Stomach (tissue), 19 donors: ENCODE measurements at places on chromosomes 6 and 20.

DNA sequence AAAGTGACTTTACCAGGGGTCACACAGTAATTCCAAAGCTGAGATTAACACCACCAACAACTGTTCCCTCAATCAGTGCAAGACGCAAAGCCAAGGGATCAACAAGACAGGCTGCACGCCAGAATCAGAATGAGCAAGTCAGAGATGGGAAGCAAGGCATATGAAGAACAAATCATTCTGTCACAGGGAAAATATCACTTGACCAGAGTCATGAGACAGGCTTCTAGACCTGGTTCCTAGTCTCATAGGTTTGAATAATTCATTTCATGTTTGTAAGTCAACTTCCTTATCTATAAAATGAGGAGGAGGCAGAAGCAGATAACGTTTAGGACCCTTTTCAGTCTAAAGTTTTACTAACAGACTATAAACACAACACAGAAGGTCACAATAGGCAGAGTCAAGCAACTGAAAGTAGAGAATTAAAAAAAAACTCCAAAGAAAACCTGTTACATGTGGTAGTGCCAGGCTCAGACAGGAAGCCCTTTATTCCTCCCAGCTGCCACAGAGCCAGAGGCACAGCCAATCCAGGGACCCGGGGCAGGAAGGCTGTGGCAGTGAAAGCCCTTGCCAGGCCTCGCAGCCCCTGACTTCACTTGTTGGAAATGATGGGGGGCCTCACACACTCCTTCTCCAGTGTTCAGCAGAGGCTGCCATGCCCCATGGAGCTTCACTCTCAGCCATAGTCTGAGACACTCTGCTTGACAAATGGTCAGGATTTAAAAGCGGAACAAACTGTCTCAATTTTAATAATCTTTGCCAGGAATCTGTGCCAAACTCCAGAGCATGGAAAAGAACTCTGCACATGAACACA is 29.2 kb upstream of the DST start:
- no peak for DNase-seq

- peak; percentile 67 for DNase-seq
Measured at GRCh38 chr20:63497946-63498935, 642 bp downstream of the EEF1A2 start.

GRCh38 chr6:14463110-14463509 is 345.5 kb downstream of the CD83 start:
- DNase-seq: no peak

- DNase-seq: peak; percentile 63
Measured at GRCh38 chr6:34273242-34273805, 24.5 kb upstream of the SMIM29 start.
